ENCODE measurements at places on chromosomes 12 and 14.
A peak's percentile ranks its signal among the peaks of the same experiment; 100 is the strongest.

- no peak for DNase-seq
Measured at GRCh38 chr12:66495709-66496108, 183.2 kb downstream of the GRIP1 start.

- DNase-seq = no peak
Measured at GRCh38 chr14:98909251-98909944, 362.6 kb downstream of the BCL11B start.

- DNase-seq = no peak
Measured at GRCh38 chr12:103737881-103738280, 103.2 kb downstream of the NT5DC3 start.

GRCh38 chr12:54479421-54479820 is 6.0 kb upstream of the GTSF1 start:
- no peak for DNase-seq

- no peak for DNase-seq
Measured at GRCh38 chr12:81329085-81329484, 251.2 kb downstream of the ACSS3 start.

DNA sequence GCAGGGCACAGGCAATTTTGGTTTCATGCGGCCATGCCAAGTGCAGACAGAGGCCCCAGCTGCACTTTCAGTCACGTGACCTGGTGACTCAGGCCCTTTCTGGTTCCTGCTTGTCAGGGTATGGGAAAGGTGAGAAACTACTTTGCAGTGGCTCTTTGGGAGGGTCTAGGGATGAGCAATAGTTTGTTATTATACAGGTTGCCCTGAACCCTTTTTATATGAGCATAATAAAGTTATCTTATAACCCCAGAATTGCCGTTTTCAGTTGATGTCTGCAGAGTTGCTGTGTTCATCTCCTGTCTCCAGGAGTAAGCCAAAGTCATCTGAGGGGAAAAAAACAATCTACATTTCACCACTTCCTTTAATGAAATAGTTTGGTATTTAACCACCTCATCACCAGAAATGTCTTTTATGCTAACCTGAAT is 30.9 kb upstream of the EMP1 start:
- peak; percentile 81 for DNase-seq

DNA sequence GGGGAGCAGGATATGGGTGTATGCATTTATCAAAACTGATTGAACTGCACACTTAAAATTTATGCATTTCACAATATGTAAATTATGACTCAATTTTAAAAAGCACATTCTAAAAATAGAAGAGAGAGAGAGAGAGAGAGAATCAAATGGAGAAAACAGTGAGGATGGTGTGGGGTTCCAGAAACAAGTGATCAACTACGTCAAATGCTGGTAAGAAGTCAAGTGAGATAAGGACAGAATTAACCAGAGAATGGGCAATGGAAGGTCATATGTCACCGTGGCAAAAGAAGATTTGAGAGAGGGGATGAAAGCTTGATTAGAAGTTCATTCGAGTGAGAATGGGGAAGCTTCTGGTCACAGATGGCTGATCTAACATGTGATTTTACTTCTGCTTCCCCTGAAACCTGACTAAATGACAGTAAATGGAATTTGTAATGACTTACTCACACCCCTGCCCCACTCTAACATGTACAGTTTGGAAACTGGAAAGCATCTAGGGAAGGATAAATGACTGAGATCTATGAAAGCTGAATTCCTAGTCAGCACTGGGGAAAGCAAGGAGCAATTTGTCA is 276.5 kb upstream of the AMIGO2 start:
- DNase-seq = no peak

GRCh38 chr12:65741656-65742017 is 82.6 kb upstream of the HMGA2 start:
- DNase-seq = no peak

DNA sequence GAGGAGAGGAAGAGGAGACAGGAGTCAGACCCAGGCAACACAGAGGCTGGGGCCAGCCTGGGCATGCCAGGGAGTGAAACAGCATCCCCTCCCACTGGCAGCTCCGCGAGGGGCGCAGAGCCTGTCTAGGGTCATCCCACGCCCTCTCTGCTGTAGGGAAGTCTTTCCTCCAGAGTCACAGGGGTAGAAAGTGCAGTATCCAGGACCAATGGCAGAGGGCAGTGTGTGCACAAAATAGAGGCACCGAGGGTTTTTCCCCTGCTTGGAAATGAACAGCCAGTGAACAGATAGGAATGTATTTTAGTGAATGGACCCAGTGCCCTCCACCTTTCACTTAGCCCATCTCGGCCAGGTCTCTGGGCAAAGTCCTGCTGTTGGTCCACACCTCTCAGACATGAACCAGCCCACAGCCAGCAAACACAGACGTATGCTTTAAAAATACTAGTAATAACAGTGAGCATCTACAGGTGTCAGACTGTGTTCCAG is 9.4 kb upstream of the KRT74 start:
- DNase-seq = peak; percentile 46

DNA sequence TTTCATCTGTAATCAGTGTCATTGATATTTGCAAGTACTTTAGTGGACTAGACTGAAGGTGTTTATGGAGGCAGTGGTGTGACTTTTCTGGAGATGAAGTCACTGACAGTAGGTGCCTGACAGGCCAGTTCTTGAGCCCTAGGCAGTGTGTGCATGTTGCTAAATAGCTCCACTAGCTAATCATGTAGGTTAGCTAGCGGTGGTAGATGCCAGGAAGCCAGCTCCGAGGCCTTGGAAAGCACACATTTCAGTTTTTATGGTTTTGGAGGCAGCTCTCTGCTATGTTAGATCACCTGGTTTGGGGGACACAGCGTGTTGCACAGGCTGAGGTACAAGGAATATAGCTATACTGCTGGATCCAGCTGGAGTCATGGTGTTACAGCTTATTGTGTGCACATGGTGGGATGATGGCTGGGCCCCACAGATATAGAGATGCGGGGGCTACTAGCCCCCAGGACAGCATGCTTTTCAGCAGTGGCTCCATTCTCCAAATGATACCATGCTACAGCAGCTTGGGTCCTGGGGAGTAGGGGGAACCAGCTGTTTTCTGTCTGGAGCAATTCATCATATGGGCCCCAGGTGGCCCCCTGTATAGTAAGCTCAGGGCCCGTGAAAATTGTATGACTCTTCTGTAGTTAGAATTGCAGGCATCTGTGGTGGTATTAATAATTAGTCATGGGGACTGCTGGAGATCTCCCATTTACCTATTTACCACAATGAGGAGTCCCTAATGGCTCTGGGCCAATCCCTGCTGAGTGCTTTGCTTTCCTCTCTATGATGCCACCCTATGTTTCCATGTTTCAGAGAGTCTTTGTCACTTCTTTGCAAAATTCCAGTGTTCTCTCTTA is 367.2 kb upstream of the LMO3 start:
- no peak for DNase-seq

GRCh38 chr12:39989501-39989900 is 116.4 kb downstream of the SLC2A13 start:
- no peak for DNase-seq

GRCh38 chr12:128864516-128865186 is 11.4 kb downstream of the GLT1D1 start:
- DNase-seq = no peak

- DNase-seq = no peak
Measured at GRCh38 chr12:31491241-31491794, 99.6 kb downstream of the DENND5B start.

- no peak for DNase-seq
Measured at GRCh38 chr12:93832131-93832530, 155.0 kb downstream of the CRADD start.

DNA sequence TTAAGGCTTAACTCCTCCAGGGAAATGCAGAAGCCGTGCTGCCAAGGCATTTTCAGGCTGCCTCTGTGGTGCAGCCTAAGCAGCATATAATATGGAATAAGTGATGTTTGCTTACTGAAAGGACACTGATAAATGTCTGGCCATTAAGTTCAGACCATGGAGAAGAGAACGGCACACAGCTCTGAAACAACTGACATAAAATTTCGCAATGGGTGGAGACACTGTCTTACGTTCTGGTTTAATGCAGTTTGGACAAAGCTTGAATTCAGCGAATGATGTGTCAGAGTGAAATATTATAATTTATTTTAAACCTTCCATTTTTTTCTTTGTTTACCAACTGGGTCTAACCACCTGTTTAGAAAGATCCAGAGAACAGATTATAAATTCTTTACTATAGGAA is 27.2 kb upstream of the NRXN3 start:
- DNase-seq = no peak

GRCh38 chr12:67484791-67485480 is 163.6 kb upstream of the DYRK2 start:
- DNase-seq = no peak

- DNase-seq = no peak
Measured at GRCh38 chr12:48965298-48965838, 6.2 kb downstream of the WNT10B start.

GRCh38 chr12:31488737-31489338 is 102.1 kb downstream of the DENND5B start:
- DNase-seq = no peak

- no peak for DNase-seq
Measured at GRCh38 chr12:124852329-124852831, 11.3 kb downstream of the SCARB1 start.

GRCh38 chr14:75753696-75754095 is 92.7 kb downstream of the TTLL5 start:
- DNase-seq = no peak

All from stimulated activated CD4-positive, alpha-beta T cell treated with anti-CD3 and anti-CD28 coated beads, Interleukin-15, amount 100 ng/mL, for 48 hours (primary cell).